ENCODE measurements at places on chromosomes 2 and 18.
A peak's percentile ranks its signal among the peaks of the same experiment; 100 is the strongest.

- no peak for DNase-seq
Observed at GRCh38 chr2:73984203-73984921, at the start of gene TET3. TET3 (plus strand) TSS chr2:73984910; CDS start chr2:73986404, 1,494 bp downstream.

- DNase-seq: no peak
Observed at GRCh38 chr2:181984814-181985631, 630 bp upstream of the PPP1R1C start.

GRCh38 chr2:209821806-209822205, 50.2 kb downstream of the UNC80 start:
- no peak for DNase-seq

GRCh38 chr18:26335156-26335555, 108.9 kb downstream of the TAF4B start:
- no peak for DNase-seq

DNA sequence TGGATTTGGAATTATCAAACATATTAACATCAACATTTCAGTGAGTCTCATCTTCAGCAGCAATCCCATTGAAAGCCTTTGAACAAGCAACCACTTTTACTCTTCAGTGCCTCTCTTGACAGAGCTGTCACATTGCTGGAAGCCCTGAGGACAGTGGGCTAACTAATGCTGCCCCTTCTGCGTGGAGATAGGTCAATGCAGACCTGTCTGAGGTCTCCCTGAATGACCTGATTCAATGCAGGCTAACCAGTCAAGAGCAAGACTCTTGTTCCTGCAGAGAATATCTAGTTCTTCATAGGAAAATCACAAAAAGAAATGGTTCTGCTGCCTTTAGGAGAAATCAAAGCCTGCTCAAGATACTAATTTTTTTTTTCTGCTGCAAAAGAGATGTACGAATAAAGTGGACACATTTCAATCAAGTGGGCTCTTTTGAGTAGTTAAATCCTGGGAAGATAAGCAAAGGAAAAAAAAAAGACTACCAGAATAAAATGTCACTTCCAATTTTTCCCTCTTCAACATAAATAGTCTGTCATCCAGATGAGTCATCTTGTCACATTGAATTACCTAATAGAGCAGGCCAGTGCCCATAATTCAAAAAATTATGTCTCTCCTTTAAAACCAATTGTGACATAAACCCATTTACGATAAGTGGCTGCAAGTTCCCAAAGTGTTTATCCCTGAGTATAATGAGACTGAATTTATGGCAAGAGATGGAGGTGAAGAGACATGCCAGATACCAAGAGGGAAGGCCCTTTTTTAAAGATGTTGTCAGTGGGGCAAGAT, 1269.0 kb upstream of the DDX18 start:
- DNase-seq: no peak

DNA sequence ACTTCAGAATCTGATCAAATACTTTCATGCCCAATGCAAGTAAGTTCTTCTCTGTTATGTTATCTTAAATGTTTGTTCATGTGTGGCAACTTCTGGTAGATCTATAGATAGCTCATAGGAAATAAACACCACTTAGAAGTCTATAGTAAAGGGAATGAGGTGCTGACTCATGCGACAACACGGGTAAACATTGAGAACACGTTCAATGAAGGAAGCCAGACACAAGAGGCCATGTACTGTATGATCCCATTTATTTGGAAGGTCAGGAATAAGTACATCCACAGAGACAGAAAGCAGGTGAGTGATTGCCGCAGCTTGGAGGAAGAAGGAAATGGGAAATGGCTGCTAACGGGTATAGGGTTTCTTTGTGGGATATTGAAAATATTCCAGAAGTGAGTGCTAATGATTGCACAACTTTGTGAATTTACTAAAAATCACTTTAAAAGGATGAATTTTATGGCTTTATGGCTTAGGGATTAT, 95.4 kb downstream of the ITGB1BP1 start:
- no peak for DNase-seq

DNA sequence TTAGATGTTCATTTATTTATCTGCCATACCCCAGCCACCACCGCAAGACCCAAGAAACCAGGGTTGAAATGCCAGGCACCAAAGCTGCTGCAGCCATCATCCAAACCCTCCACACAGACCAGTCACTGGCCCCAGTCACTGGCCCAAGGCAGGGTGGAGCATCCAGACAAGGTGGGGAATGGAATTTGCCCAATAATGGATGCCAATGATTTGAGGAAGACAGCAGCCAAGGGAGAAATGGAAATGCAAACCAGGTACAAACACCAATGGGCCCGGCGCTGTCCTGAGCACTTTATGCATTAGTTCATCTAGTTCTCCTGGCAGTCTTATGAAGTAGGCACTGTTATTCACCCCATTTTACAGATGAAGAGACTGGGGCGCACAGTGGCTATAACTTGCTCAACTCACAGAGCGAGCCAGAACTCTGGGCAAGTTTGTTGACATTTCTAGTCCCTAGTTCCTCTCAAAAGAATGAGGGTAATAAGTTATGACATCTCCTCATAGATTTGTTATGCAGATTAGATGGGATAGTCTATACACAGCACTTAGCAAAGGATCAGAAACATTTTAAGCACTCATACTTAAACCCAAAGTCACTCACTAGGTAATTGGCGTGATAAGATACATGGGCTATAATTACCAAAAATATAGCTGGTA, 173.3 kb downstream of the TMEM247 start:
- no peak for DNase-seq

DNA sequence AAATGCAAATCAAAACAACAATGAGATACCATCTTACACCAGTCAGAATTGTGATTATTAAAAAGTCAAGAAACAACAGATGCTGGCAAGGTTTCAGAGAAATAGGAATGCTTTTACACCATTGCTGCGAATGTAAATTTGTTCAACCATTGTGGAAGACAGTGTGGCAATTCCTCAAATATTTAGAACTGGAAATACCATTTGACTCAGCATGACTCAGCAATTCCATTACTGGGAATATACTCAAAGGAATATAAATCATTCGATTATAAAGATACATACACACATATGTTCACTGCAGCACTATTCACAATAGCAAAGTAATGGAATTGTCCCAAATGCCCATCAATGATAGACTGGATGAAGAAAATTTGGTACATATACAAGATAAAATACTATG, 516.7 kb downstream of the ERBB4 start:
- no peak for DNase-seq

GRCh38 chr18:12474146-12474545, 66.4 kb downstream of the PRELID3A start:
- DNase-seq: no peak

GRCh38 chr2:74067221-74067747, 80.4 kb downstream of the BOLA3 start:
- no peak for DNase-seq

DNA sequence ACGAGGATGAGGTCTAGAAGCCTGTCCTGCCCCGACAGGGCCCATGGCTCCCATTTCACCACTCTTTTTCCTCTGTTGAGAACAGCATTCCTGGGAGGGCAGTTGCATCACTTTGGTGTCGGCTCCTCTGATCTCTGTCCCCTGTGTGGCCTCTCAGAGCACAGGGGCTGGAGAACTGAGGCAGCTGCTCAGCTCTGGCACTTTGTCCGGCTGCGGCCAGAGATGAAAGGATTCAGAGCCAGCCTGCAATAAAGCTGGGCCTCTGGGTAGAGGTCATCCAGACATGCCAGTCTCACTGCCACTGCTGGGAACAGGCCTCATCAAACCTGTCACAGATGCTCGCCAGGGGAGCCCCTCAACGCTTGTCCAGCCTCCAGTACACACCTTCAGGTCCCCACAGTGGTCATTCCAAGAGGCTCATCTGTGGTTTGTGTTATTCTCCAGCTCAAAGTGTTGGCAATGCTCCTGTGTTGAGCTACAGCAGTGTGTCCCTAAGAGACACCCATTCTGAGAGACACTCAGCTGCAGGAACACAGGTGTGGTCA, 13.1 kb upstream of the ROCK2 start:
- no peak for DNase-seq

GRCh38 chr18:44781886-44782285, 101.2 kb downstream of the SETBP1 start:
- DNase-seq: no peak

DNA sequence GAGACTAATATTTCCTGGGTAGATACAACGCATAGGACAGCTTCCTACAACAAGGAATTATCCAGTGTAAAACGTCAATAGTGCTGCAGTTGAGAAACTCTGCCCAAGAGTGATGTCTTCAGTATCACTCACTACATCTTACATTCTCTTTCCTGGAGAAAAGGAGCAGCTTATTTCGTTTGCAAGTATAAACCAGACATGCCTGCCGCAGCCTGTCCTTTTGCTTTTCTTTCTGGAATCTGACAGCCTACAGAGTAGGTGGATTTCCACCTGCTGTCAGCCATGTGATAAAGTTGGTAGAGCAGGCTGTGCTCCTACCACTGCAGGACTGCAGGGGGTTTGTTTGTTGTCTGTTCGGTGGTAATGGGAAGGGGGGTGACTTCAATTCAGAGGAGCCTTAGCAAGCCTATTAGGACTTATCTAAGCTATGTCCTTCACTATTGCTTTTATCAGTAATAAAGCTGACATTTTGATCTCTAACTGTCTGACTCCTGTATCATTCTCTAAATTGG, 439.1 kb downstream of the GRB14 start:
- no peak for DNase-seq

DNA sequence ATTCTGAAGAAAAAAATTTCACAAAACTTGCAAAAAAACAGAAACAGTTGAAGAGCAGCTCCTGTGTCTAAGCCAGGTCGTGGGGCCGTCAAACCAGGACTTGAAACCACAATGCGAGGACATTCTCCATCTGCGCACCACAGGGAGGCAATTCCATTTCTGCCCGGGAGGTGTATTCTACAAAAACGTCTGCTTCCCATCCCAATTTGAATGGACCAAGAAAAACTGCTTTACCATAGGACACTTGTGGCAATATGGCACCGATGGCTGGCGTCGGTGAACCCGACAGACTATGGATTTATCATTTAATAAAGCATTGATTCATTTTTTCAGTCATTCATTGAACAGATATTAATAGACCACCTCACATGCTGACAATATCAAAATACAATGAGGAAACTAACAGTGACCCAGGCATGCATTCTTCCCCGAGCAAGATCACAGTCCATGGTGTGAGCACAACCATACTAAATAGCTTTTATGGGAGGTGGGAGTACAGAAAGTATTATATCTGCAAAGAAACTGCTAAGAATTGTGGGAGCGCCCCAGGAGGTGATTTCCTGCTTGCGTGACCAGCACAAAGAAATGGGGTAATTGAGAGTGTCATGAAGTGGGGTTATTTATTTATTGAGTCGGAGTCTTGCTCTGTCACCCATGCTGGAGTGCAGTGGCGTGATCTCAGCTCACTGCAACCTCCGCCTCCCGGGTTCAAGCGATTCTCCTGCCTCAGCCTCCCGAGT, 10.5 kb upstream of the ZAP70 start:
- no peak for DNase-seq

DNA sequence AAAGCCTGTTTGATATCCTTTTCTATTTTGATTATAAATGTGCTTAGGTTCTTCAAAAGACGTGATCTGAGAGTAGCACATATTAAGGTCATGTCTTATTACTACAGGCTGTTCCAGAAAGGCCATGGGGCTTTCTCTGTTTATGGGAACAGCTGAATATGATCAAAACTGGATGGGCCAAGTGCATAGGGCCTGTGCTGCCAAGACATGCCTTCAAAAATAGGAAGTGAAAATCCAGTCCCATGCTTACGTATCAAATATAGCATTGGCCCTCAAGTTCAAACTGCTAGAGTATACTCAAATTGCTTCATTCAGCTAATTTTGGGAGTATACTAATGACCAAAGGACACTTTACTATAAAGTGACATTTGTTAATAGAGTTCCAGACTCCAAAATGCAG, 24.1 kb downstream of the SLC25A52 start:
- DNase-seq: no peak

DNA sequence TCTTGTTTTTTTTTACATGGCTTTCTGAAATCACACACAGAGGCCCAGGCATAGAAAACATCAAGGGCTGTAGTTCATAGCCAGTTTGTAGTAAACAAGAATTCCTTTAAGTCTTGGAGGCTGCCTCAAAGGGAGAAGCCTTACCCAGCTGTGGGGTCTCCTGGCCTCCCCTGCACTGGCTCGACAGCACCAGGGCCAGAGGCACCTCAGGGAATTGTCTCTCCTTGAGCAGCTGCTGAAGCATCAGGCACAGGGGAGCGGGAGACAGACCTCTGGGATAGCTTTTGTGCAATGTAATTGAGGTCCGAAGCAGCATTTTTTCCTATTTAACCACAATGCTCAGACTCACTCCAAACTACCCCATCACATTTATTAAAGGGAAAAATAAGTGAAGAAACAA, 209.1 kb downstream of the HRH4 start:
- DNase-seq: peak; percentile 37

DNA sequence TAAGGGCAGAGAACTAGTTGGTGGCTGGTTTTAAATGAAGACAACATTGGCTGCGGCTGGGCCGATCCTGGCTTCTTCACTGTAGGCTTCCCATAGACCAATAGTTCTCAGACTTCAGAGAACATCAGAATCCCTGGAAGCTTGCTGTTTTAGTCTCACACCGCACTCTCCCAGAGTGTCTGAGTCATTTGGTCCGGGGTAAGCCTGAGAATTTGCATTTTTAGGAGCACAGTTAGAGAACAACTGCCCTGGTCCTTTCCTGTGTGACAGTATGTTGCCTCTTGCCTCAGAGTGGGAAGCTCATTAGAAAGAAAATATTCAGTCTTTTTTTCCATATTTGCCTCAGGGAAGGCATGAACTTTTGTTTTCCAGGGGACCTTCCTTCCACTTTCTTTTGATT, 137.1 kb upstream of the GAREM1 start:
- DNase-seq: no peak

DNA sequence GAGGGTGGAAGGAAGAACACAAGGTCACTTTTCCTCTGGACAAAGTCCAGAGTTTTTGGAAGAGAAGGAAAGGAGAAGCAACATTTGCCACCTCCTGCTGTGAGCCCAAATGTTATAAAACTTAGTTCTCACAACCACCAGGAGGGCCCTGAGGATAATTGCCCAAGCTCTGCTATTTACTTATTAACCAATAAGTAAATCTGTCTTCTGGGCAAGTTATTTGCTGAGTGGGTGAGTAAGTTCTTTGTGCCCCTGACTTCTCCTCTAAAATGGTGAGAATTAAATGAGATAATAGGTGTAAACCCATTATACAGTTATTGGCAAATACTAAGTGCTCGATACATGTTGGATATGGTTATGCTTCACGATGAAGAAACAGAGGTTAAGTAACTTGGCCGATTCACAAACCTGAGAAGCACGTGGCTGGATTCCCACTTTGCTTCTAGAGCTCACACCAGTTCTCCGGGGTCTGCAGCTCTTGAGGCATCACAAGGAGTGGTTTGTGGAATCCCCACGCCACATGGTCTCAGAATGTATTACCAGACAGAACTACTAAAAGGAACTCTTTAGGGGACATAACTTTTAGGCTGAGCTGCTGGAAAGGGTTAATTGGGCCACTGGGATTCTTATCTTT, 164.1 kb downstream of the MYCN start:
- no peak for DNase-seq
